ENCODE measurements at places on chromosomes 5 and 9.

- ATAC-seq = peak; percentile 58
These were observed 381.4 kb downstream of the ACTL7B start for GRCh38 chr9:108474356-108474755.

DNA sequence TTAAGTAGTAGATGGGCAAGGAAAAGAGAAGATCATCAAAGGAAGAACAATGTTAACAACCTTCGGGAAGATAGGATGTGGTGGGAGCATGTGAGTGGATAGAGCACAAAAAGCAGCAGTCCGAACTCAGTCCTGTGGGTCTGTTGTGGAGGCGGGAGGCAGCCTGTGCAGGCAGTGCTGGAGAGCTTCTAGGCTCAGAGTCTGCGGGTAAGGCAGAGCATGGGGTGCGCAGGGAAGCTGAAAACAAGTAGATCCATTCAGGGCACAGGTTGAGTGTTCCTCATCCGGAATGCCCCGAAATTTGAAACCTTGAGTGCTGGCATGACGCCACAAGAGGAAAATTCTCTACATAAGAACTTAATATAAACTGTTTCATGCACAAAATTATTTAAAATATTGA is 84.9 kb downstream of the PPIC start:
- ATAC-seq = no peak

DNA sequence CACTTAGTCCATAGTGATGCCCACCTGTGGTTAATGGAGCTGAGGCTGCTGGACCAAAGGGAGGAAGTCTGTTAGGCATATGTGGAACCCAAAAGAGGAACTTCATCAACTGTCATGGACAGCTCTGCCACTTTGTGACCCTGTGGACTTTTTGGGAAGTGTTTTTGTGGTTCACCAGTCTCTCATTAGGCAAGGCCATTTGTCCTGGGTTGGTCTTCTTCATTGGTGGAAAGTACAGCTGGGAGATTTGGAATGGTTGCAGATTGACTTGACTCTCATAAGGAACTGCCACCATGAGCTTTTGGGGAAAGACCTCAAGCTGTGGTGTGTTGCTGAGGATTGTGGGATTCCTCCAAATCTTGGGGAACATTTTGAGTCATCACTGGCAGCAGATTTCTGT is 31.9 kb upstream of the IL12B start:
- ATAC-seq = no peak

DNA sequence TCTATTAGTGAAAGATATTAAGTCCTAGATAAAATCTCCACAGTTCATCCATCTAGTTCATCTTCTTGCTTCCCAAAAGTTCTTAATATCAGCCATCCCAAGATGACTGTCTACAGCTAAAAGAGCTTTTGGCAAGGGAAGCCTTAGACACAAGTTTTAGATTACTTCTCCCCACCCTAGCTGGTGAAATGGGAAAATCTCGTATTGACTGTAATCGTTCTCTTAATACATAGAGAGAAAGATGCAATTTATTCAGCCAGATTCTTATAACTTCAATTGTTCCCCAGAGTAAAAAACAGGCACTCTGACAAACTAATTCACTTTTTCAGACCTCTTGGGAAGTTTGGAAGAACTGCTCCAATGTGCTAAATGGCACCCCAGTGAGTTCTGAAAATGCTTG is 1439.6 kb upstream of the C9orf72 start:
- ATAC-seq = no peak

GRCh38 chr5:125005266-125005665 is 258.8 kb upstream of the ZNF608 start:
- peak; percentile 5 for ATAC-seq

- no peak for ATAC-seq
These were observed 153.2 kb downstream of the NTRK2 start for GRCh38 chr9:84822589-84823233.

DNA sequence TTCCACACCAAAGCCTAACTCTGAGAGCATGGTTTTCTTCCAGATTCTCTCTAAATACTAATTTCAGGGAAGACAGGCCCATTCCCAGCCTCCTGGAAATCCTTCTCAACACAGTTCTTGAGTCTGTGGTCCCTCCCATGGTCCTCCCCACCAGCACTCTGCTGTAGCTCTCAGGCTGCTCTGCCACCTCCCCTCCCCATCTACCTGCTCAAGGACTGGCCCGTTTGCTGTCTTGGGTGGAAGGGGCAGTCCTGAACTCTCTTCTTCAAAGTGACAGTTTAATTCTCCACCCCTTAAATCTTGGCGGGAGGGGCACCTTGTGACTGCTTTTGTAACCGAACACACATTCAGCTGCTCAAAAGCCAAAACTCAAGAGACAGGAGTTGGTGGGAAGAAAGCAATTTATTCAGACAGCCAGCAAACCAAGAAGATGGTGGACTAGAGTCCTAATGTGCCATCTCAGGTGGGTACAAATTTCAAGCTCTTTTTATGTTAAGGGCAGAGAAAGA is 7.6 kb upstream of the LCN15 start:
- ATAC-seq = no peak

DNA sequence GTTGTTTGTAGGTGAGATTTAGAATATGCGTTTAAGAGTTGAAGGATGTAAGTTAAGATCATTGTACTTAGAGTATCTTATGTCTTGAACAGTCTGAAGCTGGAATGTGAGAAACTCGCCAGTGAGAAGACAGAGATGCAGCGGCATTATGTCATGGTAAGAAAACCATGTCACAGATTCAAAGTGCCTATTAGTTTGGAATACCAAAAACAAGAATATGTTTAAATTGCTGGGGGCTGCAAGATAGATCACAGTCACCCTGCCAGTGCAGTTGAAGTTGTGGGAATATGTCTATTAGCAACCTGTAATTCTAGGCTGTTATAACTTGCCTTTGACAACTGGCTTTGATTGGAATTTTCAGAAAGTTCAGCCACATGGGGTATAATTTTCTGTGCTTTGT is 3.0 kb downstream of the TLE4 start:
- no peak for ATAC-seq

DNA sequence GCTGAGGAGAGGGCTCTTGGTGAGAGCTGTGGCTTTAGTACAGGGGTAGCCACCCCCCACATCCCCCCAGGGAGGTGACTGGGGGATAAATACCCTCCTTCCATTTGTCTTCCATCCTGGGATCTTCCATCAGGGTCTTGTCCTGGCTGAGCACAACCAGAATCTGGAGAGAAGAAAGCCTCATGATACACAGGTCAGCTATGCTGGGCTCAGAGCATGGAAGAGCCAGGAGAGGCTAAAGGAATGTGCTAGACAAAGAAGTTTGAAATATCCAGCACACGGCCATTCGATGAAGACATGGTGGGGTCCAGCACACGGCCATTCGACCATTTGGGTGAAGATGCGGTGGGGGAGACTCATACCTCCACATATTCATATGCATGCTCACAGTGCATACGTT is 30.0 kb downstream of the ROPN1L start:
- ATAC-seq = peak; percentile 26

- no peak for ATAC-seq
These were observed 608.4 kb downstream of the TLE1 start for GRCh38 chr9:81080900-81081299.

- ATAC-seq = no peak
These were observed 121.3 kb upstream of the OSMR start for GRCh38 chr5:38724301-38725030.

- no peak for ATAC-seq
These were observed 73.4 kb downstream of the TEK start for GRCh38 chr9:27182421-27182820.

GRCh38 chr5:107211630-107212029 is 459.1 kb downstream of the EFNA5 start:
- ATAC-seq = peak; percentile 46

DNA sequence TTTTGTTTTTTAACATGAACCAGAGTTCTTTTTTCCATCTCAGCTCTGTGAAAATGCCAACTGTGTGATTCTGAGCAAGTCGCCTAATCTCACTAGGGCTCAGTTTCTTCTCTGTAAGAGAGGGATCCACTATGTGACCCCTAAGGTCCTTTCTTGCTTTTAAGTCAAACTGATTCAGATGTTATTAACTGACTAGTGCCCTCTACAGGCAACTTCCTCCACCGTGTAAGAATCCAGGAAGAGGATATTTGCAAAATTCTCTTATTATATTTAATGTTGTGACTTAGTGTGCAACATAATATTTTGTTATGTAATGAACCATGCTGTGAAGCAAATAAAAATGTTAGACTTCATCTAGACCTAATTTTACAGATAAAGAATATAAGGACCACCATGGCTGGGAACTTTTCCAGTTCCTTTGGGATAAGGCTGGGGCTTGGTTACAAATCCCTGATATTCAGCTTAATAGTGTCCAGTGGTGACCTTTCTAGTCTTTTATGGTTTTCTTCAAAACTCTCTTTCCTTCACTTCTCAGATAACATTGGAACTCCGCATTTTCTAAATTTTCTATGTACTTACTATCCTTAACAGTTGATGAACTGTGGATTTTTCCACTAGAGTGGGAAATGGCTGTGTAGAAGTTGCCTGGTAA is 244.7 kb downstream of the PIK3R1 start:
- ATAC-seq = no peak

DNA sequence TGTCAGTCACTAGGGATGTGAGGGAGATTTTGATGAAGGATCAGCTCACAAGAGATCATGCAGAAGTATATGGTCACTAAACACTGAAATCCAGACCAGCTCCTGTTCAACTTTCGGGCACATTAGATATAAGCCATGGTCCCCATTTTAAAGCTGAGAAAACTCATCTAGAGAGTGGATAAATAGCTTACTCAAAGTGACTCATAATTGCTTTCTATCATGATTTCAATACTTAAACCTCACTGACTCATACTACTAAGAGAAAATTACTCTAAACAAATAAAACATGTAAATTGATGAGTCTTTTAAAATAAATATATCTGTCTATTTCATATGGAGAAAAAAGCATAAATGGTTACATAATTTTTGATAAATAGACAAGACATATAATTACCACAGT is 567.7 kb downstream of the TLR4 start:
- peak; percentile 37 for ATAC-seq

DNA sequence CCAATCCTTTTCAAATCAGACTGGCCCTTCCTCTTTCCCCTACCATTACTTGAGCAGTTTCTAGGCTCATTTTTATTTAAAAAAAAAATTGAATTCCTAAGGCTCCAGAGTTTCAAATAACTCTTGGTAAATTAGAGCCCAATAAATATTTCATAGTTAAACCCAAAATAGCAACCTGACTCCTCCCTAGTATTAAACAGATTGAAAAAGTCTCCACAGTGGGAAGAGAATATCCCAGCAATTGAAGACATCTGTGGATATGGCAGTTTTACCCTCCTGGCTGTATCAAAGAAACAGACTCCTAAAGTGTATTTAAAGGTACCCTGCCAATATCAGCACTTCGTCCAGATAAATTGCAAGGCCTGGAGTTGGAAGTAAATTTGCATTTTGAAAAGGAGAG is 52.7 kb upstream of the GDNF start:
- no peak for ATAC-seq

DNA sequence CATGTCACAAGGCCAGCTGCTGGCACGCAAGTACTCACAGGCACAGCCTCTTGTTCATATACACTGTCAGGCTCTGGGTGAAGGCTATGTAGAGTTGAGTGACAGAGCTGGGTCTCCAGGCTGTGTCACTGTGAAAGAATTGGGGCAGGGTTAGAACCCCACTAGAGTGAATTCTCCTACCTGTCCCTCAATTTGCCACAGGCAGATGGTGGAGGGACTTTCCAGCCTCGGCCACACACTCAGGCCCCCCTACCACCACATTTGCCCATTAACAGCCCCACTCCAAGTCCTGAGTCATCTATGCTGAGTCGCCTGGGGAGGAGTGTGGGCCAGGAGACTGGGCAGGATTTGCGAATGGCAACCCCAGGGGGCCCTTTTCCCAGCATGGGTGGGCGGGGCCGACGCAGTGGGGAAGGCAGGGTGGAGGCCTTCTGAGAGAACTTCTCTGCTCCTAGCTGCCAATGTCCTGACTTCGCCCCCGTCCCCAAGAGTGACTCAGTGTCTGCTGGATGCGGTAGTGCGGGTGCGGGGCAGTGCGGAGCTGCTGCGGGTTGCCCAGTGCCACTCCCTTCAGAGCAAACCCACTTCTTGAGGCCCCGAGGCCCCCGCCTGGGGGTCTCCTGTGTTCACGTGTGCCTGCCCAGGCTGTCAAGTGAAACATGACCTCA is 50.3 kb upstream of the PSD2 start:
- peak; percentile 33 for ATAC-seq

DNA sequence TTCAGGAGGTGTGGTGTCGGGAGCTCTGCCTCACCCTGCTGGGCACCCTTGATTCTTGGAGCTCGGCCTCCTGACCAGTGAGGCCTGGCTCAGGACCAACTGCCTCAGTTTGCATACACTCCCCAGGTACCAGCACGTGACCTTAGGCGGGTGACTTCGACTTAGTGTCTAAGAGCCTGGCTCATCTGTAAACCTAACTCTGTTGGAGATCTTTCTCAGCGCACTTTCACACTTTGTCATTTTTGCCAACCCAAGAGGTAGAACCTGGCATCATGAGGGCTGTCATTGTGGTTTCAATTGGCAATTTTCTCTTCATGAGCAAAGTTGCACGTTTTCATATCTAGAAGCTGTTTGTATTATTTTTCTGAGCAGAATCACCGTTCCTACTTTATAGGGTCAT is 13.4 kb upstream of the WNK2 start:
- no peak for ATAC-seq

DNA sequence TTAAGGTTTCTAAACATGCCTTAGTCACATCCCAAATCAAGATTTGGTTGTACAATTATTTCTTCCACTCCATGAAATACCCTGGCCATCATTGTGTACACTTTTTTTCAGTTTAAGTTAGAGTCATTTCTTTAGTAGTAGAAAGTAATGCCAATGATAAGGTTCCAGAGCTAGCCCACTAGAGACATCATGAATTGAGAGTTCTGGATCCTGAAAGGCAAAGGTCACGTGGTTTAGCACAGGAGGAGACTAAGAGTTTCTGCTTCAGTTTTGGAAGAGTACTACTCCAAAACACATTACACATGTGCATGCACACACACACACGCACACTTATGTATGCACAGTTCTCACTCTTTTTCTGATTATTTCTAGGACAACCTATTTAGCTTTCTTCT is 4.8 kb upstream of the SREK1 start:
- no peak for ATAC-seq

GRCh38 chr5:110951373-110951791 is 120.1 kb upstream of the TSLP start:
- ATAC-seq = no peak

DNA sequence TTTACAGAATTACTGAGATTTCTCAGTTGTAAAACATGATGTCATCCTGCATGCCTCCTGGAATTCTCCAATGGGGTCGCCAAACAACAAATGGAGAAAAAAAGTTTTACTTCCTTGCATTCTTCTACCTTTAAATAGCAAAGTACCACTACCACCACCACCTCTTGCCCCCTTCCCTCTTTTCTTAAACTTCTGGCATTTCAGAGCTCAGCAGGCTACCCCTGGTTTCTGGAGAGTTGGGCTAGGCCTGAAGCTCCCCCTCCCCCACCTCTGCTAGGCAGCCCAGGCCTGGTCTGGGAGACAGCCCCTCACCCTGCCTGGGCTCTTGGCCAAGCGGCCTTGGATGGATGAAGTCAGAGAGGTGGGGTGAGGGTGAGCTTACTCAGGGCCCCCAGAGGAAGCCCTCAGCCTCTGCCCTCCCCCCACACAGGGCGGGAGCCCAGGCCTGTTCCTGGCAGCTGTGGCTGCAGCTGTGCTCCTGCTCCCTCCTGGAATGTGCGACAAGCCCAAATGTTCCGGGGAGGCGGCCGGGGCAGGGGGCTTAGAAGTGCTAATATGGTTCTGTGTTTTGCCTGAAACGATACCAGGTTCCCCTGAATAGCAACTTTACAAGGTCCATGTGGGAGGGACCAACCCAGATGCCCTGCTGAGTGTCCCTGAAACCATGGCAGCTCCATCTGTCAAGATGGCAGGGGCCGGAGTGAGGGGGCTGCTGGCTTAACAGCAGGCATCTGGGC is 6.0 kb upstream of the CCIN start:
- ATAC-seq = peak; percentile 51

Data from motor neuron (in vitro differentiated cells).